ENCODE measurements at places on chromosomes 3 and 15.

DNA sequence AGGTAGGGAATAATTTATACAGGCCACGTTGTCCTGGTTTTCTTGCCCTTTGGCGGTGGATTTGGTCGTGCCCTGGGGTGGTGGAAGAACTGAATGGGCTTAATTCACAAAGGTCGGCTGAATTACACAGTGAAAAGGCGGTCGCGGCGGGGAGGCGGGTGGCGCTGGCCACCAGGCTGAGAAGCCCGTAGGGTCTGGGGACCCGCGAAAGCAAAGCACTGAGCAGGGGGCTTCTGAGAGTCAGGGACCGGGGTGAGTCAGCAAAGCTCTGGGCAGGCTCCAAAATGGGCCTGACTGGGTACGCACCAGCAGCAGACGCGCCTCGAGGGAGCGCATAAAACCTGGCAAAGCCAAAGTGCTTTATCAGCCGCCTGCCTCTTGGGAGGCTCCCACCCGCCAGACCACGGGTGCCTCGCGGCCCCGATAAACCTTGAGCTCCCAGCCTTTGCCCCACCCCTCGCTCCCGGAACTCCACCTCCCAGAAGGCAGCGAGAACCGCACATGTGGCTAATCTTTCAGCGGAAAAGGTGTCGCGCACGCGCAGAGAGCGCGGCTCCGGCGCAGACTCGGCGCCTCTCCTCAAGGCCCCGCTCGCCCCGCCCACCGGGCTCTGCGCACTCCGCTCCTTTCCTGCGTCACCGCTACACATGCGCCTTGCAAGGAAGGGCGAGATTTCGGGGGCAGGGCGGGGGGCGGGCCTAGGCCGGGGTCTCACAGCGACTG lies 377 bp upstream of the ABCF3 start:
- peak; percentile 99 for DNase-seq

- no peak for DNase-seq
Measured at GRCh38 chr15:101805605-101806345, 2.5 kb downstream of the OR4F6 start.

GRCh38 chr3:191280111-191280510 lies 49.1 kb upstream of the CCDC50 start:
- no peak for DNase-seq

DNA sequence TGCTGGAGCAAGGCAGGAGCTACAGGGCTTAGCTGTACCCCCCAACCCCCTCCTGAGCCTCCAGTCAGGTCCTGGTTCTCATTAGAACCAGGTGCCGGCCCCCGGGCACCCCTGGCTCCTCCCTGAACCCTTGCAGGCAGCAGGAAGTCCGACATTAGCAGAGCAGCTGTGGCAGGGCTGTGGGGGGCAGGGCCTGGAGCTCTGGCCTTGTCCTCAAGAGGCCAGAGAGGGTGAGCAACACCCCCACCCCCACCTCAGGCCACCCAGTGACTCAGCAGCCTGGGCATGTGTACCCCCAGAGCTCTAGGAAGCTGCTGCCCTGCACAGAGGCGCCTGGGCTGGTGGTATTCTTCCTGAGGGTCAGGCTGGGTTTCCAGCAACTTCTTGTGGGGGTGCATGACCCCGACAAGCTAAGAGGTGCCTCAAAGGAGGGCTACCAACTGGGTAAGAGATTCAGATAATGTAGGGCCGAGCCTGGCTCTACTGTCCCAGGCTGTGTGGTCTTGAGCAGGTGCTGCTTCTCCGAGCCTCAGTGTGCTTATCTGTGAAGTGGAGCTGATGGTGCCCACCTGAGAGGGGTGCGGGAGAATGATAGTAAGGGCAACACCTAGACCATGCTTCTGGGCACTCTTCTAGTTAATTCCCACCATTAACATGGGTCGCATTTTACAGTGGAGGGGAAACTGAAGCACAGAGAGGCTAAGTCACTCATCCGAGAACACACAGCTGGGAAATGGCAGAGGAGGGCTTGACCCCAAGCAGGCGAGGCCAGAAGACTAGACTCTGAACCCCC lies 16.0 kb downstream of the H1-8 start:
- no peak for DNase-seq

DNA sequence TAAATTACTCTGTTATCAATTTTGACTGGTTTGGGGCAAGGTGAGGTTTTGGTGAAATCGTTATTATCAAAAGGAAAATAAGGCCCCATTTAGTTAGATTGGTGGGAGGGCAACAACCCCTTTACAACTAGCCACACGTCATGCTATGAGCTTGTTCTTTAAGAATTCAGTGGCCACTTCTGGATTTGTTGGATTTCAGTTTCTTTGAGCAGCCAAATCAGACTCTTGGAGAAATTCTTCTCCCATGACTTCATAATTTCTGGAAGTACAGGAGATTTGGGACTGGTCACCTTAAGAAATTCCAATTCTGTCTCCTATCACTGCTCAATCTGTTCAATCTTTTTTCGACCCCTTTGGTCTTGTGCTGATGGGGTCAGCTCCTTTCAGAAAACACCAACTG lies 14.8 kb upstream of the WNT5A start:
- DNase-seq: no peak

GRCh38 chr15:67188551-67189218 lies 65.8 kb downstream of the AAGAB start:
- no peak for DNase-seq

GRCh38 chr3:72633121-72633520 lies 215.1 kb downstream of the SHQ1 start:
- DNase-seq: no peak

- DNase-seq: no peak
Measured at GRCh38 chr3:46395766-46396530, 10.9 kb downstream of the CCR5AS start.

- DNase-seq: no peak
Measured at GRCh38 chr3:151630035-151630434, 103.7 kb upstream of the AADACL2 start.

Measured in activated naive CD4-positive, alpha-beta T cell treated with Interleukin-2 at 50 U/mL for 16 hours (primary cell).